Stimulated activated CD8-positive, alpha-beta memory T cell treated with anti-CD3 and anti-CD28 coated beads, Interleukin-15, amount 100 ng/mL, for 4 hours (primary cell): ENCODE measurements at places on chromosomes 6 and 20.
A peak's percentile ranks its signal among the peaks of the same experiment; 100 is the strongest.

DNA sequence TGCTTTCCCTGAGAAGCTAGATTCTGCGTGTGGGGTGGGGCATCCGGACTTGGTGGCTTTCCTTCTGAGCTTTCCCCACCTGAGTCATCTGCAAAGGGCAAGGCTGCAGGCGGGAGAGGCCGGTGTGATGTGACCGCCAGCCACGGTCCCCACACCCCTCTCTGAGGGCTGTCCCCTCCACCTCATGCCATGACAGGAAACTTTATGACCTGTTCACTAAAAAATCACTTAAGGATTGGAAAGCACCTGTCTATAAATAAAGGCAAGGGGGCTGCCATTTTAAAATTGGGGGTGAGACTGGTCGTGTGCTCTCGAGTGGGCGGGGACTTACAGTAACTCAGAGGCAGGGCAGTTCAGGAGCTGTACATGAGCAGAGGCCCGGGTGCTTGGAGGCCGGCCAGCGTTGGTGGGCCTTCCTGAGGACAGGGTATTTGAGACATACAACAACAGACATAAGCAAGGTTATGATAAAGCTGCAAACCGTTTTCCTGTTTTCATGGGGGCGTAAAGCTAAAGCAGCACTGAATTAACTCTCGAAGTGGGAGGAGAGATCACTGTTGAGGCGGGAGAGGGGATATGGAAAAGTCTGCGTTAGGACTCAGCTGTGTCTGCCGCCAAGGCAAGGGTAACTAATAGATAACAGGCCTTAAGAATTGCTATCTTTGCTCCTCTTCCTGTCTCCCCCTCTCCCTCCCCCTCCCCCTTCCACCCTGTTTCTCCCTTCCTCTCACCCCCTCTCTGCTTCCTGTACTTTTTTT is 16.1 kb upstream of the SERPINB1 start:
- peak; percentile 66 for DNase-seq

DNA sequence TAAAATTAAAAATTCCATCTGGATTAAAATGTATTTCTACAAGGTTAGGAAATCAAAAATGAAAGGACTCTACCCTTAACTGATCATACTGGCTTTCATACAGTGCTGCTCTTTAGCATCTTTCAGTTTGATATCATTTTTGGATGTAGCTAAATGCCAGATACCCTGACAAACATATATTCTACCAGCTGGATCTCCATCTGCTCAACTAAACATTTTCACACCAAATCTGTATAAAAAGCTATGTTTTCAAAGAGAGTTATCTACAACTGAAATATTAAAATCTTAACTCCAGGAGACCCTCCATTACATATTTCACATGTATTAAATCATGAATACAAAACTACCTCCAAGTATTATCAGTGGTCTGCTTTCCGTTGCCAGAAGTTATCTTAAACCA is 95.7 kb downstream of the EPHA7 start:
- no peak for DNase-seq

GRCh38 chr20:25090492-25091429 is 8.8 kb upstream of the VSX1 start:
- DNase-seq, result peak; percentile 23

- DNase-seq, result no peak
Observed at GRCh38 chr6:31351401-31352309, 5.3 kb downstream of the HLA-B start.

DNA sequence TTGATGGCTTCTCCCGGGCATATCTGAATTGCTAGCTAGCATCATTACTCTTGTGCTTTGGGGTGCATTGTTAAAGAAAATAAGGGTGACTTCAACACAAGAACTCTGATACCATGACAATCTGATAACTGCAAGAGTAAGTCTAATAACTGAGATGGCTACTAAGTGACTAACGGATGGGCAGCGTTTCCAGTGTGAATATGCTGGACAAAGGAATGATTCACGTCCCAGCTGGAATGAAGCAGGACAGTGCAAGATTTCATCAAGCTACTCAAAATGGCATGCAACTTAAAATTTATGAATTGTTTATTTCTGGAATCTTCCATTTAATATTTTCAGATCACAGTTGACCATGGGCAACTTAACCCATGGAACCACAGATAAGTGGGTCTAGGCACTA is 31.7 kb downstream of the MOXD1 start:
- DNase-seq, result no peak

GRCh38 chr20:44641325-44641724 is 10.2 kb downstream of the ADA start:
- no peak for DNase-seq

DNA sequence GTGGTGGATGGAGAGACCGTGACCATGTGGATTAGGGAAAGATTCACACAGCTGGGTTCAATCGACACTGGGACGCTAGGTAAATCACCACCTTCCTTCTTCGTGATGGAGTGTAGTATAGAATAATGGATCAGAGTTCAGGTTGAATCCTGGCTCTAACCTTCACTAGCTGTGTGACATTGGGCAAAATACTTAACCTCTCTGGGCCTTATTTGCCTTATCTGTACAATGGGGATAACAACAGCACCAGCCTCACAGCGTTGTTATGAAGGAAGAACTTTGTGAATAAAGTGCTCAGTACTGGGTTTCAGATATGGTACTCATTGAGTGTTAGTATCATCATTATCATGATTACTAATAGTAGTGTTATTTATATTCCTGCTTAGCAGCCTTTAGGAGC is 126.1 kb upstream of the AKAP12 start:
- no peak for DNase-seq

DNA sequence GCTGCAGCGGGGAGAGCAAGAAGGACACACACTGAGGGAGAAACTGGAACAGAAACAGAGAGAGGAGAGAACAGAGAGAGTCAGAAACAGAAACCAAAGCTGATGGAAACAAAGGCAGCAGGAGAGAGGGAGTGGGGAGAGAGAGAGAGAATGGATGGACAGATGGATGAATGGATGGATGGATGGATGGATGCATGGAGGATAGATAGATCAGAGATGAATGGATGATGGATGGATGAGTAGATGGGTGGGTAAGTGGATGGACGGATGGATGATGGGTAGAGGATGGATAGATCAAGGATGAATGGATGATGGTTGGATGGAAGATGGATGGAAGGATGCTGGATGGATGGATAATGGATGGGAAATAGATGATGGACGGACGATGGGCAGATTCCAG is 35.0 kb upstream of the PHACTR3 start:
- no peak for DNase-seq

DNA sequence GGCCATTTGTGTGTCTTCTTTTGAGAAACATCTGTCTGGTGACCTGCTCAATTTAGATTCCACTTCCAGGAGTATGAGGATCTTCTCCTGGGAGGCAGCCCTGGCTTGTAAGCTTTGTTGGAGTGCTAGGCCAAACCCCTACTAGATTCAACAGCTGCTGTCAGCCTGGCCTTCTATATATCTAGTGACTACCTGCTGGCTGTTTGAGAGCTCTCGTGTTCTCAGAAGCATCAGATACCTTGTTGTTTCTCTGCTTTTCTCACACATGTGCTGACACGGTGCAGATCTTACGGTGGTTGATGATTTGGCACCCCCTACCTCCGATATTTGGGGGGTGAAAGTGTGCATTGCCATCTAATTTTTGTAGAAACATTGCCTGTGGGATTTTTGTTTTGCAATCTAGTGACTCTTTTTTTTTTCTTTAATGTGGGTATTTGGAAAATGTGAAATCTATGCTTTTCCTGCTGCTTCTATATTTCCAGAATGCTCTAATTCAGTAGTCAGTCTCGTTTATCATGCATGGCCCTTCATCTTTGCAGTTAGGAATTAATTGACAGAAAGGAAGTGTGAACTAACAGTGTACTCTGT is 4.7 kb downstream of the CCN2 start:
- DNase-seq, result no peak

DNA sequence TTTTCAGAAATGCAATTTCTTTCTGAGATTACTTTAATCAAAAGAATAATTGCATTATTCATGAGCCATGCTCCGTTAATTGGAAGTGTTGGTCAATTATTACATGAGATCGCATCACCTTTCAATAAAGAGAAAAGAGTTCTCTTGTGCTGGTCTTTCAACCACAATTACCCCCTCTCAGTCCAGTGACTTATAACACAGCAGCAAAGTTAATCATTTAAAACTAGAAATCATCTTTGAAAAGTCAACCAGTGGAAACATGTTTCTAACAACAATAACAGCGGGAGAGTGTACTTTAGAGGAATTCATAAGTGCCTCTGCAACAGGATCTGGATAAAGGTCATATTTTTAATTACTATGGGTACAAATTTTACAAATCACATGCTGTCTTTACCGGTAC is 384.4 kb upstream of the AGPAT4 start:
- DNase-seq, result no peak

DNA sequence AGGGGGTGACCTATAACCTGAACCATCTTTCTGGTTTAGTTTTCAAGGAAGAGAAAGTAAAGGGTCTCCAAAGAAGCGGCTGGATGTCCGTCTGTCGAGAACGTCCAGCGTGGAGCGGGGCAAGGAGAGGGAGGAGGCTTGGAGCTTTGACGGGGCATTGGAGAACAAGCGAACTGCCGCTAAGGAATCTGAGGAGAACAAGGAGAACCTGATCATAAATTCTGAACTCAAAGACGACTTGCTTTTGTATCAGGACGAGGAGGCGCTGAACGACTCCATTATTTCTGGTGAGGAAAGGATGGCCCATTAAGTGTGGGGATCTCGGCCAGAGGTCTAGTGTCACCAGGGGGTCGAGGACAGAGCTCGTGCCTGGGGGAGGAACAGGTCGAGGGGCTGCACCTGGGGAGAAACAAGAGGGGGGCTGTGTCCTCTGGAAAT is 159.2 kb downstream of the SYCP2 start:
- DNase-seq, result no peak

GRCh38 chr20:47951521-47951971 is 166.3 kb upstream of the SULF2 start:
- DNase-seq, result no peak

DNA sequence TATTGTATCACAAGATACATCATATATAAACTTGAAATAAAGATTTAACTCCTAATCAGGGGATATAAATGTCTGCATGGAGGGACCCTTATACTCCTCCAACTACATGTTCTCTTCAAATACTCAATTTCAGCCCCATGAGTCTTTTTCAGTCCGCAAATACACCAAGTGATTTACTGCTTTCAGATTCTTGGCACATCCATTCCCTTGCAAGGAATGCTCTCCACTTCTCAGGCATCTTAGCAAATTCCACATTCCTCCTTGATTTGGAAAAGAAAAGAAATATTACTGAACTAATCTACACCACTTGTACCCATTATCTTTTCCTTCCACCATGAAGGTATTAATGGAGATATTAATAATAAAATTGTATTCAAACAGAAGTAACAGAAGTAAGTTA is 999.4 kb upstream of the GJE1 start:
- no peak for DNase-seq

DNA sequence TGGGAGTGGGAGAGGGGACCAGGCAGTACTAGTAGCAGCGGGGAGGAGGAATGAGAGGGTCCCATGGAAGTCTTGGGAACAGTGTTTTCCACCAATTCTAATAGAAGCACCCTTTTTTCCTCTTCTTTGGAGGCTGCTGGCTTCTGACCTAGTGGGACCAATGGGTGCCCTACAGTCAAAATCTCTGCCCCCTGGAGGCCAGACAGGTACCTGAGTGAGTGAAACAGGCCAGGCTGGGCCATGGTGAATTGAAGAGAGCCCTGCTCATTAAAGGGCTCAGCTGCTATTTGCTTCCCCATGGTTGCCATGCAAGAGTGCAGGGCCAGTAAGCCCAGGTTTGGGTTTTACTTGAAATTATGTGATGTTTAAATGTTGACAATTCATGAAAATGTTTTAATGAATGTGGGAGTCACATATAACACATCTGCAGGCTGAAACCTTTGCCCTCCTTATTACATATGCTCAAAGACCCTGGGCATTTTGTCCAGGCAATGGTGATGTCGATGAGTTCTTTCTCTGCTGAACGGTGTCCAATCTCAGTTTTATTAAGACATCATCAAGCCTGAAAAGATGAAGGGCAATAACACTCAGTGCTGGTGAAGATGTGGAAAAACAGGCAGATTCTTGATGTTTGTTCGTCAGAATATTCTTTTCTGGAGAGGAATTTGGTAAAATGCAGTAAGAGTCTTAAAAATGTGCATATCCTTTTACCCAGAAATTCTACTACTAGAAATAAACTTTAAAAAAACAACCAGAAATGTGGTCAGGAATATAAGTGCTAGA is 42.3 kb upstream of the OCSTAMP start:
- no peak for DNase-seq

DNA sequence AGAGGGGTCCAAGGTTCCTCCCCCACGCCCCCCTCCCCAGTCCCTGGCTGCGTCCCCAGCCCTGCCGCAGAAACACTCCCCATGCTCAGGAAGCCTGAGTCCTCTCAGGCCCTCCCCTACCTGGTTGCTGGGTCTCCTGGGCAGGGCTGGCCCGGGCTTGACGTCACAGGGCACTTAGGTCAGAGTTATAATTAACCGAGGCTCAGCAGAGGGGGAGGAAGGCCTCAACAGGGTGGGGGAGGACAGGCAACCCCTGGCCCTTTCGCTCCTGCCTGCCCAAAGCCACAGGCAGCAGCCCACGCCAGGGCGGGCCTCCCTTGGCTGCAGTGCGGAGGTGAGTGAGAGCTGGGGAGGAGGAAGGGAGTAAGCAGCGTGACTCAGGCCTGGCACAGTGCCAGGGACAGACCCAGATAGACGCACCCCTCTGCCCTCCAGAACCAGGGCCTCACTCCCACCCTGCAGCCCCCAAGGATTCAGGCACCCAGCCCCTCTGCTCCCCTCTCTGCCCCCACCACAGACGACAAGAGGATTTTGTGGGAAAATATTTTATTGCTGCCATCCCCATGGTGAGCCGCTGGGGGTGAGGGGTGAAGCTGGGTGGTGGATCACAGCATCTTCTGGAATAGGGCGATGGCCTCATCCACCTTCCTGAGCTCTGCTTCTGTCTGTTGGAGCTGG is at the start of gene VWA7:
VWA7 (minus strand) TSS at position 340 of the 678 bp plus-strand sequence. CDS start 549 bp downstream, outside the sequence.
- peak; percentile 72 for DNase-seq

DNA sequence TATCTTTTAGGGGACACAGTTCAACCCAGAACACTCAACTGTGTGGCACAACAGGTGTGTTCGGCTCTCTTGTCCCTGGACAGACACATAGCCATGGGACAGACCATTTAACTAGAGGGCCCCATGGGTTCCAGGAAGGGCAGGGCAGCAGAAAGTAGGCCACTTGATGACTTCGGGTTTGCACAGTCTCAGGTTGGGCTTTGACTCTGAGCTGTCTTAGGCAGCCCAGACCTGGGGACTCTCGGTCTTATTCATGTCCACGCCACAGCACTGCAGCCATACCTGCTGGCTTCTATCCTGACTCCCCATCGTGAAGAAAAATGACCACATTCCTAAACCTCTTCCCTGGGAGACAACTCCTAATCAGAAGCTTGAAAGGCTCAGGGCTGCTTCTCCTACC is 146.1 kb upstream of the AKAP12 start:
- DNase-seq, result no peak

DNA sequence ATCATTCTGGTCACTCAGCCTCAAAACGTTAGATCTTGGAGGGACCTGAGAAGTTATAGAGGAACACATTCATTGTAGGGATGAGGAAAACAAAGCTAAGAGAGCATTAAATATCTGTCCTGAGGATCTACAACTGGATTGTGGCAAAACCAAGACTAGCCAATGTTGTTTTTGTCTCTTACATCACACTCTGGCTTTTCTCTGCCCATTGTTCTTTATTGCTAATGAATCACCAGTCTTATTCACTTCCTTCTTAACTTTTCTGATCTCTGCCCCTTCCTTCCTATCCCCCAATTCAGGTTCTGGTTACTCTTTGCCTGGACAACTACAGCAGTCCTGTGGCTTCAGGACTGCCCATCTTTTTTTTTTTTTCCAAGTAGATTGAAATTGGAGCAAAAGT is 57.0 kb upstream of the PREP start:
- no peak for DNase-seq
